Ascending aorta (tissue), 2 donors: ENCODE measurements at places on chromosomes 5 and 9.
A peak's percentile ranks its signal among the peaks of the same experiment; 100 is the strongest.

DNA sequence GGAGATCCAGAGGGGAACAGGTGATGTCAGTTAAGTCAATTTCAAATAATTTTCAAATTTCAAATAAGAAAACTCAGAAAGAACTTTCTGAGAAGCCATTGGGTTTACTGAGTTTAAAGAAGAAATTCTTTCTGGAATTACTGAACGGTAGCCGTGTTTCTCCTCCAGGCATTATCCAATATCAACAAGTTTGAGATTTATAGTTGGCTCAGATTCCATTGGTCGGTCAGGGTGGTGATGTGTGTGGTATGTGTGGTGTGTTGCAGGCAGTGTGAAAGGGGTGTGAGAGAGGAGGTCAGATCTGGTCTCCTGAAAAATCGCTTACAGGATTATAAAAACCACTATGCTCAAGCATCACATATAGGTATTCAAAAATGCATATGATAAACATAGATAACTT lies 60.1 kb downstream of the PDE4D start:
- no peak for DNase-seq

DNA sequence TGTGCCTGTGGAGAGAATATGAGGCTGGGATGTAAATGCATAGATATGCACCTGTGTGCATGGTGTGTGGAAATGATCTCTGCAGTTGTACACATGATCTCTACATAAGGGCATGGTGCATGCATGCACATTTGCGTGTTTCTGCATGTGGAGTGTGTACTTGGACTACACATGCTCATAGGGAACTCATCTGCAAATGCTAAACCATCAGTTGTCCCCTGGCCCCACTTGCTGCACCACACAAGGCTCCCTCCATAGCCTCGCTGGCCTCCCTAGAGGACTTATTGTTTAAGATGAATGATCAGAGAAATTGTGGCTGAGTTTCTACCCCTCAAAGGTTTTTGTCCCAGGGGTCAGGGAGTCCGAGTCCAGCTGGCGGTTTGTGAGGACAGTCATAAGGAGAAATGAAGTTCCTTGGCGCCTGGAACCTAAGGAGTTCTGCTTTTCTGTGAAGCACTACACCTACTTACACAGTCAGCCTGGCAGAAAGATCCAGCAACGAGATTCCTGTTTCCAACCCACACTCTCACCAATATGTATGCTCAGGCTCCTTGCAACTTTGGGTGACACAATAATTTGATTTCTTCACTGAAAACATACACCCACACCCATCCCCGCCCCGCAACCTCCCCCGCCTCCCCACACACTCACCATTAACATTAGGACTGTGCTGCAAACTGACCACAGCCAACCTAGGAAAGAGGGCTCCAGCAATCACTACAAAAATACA lies 79.9 kb upstream of the CPEB4 start:
- no peak for DNase-seq

- DNase-seq = no peak
Observed at GRCh38 chr5:35919191-35919590, 19.2 kb downstream of the CAPSL start.

- DNase-seq = no peak
Observed at GRCh38 chr5:173488144-173488543, 128.3 kb downstream of the BOD1 start.

DNA sequence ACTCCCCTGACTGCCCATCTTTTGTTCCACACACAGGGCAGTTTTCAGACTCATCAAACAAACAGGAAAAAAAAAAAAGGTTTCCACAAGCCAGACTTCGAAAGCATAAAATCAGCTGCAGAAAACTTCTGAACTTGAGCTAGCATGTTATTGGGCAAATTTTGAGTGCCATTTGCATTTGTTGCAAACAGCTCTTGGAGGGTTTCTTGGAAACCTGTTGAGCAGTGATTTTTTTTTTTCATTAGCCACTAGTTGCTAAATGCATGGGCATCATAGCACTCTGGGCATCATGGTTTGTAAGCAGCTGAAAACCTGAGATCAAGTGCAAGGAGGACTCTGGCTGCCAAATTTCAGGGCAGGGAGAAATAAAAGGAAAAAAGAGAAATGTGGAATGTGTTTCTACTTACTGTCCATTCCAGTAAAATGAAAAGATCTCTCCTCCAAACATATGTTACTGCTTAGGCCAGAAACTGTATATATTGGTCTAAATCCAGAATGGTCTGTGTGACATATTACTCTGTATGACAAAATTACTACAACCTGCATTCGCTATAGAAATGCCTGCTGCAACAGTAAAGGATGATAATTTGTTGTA lies 85.2 kb upstream of the SMIM23 start:
- peak; percentile 9 for DNase-seq

DNA sequence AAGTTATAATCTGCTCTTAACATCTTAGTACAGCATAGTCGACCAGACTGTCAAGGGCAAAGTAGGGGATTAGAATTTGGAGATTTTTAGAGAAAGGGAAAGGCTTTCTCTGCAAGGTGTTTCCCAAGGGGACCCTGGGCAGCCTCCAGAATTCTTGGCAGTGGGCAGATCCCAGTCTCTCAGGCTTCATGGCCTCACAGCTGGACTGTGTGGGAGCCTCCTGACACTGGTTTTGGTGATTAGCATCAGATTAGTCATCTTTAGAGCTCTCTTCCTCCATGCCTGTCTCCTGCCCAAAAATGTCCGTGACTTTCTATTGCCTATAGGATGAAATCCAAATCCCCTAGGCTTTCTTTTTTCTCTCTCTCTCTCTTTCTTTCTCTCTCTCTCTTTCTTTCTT lies 370.7 kb downstream of the ZSWIM6 start:
- no peak for DNase-seq

GRCh38 chr9:78144008-78144381 lies 91.9 kb upstream of the CEP78 start:
- DNase-seq = no peak

GRCh38 chr5:3303777-3304176 lies 291.9 kb upstream of the IRX1 start:
- DNase-seq = no peak

GRCh38 chr5:73960023-73960422 lies 334.0 kb downstream of the ARHGEF28 start:
- DNase-seq = no peak

DNA sequence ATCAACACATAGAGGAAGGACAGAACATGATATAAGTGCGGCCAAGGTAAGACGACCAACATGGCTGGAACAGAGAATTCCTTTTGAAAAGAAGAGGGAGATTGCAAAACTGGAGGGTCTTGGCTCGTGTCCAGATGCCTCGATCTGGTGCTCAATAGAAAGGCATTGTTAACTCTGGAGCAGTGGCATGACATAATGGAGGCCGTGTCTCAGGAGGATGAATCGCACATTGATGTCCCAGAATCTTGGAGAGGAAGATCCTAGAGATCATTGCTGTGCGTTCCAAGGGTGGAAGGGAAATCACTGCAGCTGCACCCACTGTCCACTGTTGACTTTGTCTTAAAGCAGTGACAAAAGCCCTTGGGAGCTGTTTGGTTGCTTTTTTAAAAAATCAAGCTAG lies 30.9 kb downstream of the GRAMD2B start:
- no peak for DNase-seq

- no peak for DNase-seq
Observed at GRCh38 chr5:57435701-57436134, 46.9 kb downstream of the ACTBL2 start.

GRCh38 chr9:20390400-20390799 lies 231.9 kb downstream of the MLLT3 start:
- no peak for DNase-seq

DNA sequence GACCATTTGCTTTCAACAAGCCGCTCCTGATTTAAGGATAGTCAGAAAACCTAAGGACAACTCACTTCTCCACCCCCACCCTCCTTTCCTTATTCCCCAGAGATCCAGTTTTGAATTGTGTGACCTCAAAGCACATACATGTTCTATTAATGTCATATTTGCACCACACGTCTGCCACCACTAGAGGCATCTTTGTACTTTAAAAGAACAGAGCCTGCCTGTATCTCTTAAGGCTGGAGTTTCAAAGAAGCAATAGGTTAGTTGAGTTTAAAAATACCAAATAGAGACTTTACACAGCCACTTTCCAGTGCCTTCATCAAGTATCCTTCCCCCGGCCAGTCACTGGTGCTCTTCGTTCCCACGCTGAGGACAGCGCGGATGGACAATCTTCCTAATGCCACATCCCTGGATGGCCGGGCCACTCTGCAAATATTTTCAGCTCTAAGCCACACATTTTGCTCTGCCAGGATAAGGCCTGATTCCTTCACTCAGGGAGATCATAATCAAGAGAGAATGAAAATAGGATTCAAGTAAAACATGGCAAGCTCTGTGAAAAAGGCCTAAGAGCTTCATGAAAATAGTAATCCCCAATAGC lies 146.3 kb downstream of the SNCAIP start:
- DNase-seq = no peak

- no peak for DNase-seq
Observed at GRCh38 chr5:60649288-60649917, 50.6 kb downstream of the DEPDC1B start.

- peak; percentile 89 for DNase-seq
Observed at GRCh38 chr9:137618105-137619067, at the start of gene EHMT1. TSS of gene EHMT1 (plus strand) at chr9:137619005. CDS start at chr9:137619029, 24 bp downstream.

- DNase-seq = no peak
Observed at GRCh38 chr5:59132131-59132530, 549.3 kb downstream of the RAB3C start.

- no peak for DNase-seq
Observed at GRCh38 chr5:171365351-171365750, 22.3 kb upstream of the NPM1 start.

DNA sequence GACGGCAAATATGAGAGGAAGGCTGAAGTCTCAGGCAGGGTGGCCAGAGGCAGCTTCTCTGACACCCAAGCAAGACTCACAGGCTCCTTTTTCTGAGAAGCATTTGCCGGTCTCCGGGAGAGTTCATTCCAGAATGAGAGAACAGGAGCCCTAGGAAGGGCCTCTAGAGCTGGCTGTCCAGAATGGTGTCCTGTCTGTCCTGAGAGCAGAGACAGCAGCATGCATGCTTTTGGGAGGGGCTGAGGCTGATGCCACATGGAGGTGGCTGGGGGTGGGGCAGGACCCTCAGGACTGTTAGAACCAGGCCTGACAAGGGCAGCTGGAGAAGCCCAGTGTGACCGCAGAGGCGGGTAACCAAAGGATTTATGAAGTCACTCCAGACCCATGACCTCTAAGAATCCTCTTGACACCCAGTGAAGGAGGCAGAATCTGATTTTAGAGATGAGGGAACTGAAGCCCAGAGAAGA lies 60.0 kb downstream of the SHB start:
- DNase-seq = no peak

- no peak for DNase-seq
Observed at GRCh38 chr5:135833961-135834638, 363 bp upstream of the SLC25A48 start.

- no peak for DNase-seq
Observed at GRCh38 chr5:112064956-112065355, 308.0 kb upstream of the NREP start.
